ENCODE measurements at places on chromosomes 5 and 9.

GRCh38 chr9:134252084-134252830 lies 74.0 kb upstream of the RXRA start:
- DNase-seq = no peak

DNA sequence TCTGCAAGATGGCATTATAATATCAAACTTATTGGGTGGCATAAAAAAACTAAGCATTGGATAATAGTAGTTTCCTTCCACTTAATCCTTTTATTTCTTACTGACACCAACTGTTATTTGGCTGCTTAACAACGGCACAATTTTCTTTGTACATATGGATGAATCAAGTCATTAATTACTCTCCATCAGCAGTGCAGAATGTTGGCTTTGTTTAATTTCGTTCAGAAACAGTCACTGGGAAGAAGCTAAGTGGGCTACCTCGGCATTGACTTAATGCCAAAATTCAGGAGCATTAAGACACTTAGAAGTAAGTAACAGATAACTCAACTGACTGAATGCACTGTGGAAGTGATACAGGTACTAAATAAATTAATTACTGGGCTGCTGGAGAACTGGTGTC lies 460.4 kb downstream of the CTNND2 start:
- DNase-seq = peak; percentile 14

GRCh38 chr9:115118879-115119218 lies 892 bp upstream of the TNC start:
- peak; percentile 44 for DNase-seq

DNA sequence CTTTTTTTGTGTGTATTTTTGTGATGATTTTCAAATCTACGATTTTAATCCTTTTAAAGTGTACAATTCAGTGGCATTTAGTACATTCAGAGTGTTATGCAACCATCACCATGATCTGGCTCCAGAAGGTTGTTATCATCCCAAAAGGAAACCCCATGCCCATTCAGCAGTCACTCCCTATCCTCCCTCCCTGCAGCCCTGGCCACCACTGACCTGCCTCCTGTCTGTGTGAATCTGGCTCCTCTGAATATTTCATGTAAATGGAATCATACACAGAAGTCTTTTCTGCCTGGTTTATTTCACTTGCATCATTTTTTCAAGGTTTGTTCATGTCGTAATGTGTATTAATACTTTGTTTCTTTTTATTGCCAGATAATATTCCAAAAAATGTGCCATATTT lies 32.5 kb downstream of the HABP4 start:
- DNase-seq = no peak

All from pons (tissue), 1 donor.